ENCODE measurements at places on chromosomes 3 and 15.
A peak's percentile ranks its signal among the peaks of the same experiment; 100 is the strongest.

DNA sequence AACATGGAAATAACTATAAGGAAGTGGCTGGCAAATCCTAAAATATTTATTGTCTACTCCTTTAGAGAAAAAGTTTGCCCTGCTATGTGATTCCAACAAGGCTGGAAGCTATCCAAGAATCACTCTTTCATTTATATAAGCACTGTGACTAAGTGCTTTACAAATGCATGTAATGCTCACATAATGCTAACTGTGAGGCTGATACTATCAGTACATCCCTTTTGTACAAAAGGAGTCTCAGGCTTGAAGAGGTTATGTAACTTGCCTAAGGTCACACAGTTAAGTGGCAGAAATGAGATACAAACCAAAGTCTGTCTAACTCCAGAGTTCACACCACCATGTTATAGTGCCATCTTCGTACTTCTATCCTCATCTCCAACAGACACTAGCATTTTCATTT lies 17.0 kb downstream of the TOPBP1 start:
- DNase-seq = no peak

- DNase-seq = peak; percentile 34
Observed at GRCh38 chr3:172808969-172809546, 58.5 kb downstream of the ECT2 start.

- no peak for DNase-seq
Observed at GRCh38 chr3:168273036-168273435, 177.3 kb upstream of the GOLIM4 start.

- no peak for DNase-seq
Observed at GRCh38 chr3:114319453-114319852, 25.6 kb downstream of the TIGIT start.

DNA sequence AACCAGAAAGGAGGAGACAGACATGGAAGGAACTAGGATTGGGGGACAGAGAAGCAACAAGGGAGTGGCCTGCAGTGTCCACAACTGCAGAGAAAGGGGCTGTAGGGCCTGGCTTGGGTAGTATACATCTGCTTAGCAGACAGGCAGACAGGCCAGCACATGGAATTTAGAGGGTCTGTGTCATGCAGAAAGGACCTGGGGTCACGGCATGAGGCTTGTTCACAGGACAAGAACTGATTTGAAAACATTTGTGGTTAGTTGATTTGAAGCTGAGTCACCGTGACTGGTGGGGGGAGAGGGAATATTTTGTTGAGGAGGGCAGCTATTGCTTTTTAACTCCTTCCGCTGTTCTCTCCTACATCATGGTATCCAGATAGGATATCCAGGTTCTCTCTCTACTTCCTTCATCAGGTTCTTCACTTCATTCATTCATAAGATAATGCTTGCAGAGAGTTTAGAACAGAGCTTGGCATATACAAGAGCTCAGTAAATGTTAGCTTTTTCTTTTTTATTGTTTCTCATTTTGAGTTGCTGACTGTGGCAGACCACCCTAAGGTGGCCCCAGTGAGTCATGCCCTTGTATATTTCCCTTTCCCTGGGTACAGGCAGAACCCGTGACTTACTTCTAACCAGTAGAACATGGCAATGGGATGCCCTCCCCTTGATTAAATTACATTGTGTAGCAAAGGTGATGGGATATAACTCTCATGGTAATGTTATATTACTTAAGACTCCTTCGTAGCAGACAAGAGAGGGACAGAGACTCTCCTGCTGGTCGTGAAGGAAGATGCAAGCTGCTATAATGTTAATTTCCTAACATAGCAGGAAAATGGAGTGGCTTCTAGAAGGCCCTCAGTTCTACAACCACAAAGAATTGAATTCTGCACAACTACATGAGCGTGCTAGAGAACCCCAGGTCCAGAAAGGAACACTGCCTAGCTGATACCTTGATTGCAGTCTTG lies 95.0 kb upstream of the NMNAT3 start:
- DNase-seq = no peak

DNA sequence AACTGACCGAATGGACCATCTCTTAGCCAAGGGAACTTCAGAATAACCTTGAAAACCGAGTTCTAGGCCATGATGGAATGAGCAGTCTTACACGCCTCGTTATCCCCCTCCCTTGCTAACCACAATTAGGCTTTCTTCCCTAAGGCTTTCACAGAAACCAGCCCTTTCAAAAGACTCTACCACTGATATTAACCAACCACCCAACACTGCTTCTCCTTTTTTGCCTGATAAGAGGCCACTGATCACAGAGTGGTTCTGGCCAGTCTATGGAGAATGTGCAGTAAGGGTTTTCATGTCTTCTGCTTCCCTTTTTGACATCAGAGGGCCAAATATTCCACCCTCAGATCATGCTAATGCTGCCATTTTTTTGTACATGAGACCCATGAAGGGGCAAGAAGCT lies 59.3 kb downstream of the MCF2L2 start:
- no peak for DNase-seq

- DNase-seq = no peak
Observed at GRCh38 chr3:172201870-172202236, 162.5 kb downstream of the FNDC3B start.

- no peak for DNase-seq
Observed at GRCh38 chr15:67832897-67833709, 6.7 kb downstream of the RNU6-1 start.

DNA sequence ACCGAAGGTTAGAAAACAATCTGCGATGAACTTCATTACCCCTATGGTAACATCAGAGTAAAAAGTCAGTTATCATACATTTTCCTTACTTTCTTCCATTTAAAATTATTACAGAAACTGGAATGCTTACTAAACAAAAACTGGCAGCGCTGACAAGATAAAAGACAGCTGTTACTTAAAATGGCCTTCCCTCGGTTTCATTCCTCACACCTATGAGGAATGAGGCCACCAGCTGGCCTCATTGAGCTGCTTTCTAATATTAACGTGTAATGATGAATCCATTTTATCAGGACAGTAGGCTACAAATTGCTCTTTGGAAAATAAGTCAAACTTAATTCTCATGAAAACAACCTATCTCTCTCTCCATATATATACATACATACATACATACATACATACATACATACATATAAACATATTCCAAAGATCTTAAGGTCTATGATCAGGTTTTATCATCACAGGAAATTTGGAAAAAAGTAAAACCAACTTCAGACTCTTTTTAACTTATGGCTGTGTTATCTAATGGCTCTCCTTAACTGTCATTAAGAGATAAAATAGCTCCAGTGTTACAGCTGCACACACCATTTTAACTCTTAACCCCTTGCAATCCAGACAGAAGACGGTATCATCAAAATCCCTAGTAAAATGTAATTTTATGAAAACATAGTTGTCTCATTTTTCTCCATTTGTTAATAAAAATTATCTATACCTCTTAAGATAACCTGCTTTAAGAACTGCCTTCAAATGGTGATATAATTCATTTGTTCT lies 5.2 kb downstream of the CCNL1 start:
- DNase-seq = no peak

DNA sequence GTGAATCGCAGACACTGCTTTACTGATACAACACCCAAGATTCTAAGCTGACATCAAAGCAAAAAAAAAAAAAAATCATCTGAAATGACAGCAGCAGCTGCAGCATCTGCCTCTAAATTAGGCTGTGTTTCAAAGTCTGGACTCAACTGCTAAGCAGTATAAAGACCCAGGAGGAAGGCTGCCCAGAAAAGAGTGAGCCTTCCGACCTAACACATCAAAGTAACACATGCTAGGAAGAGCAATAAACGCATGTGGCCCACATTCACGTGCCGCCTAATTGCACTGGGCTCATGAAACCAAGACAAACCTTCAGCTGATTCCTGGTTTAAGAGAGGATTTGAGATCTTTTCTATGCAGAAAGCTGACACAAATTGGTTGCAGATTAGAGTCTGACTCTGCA lies 317.1 kb downstream of the ZIC4 start:
- no peak for DNase-seq

DNA sequence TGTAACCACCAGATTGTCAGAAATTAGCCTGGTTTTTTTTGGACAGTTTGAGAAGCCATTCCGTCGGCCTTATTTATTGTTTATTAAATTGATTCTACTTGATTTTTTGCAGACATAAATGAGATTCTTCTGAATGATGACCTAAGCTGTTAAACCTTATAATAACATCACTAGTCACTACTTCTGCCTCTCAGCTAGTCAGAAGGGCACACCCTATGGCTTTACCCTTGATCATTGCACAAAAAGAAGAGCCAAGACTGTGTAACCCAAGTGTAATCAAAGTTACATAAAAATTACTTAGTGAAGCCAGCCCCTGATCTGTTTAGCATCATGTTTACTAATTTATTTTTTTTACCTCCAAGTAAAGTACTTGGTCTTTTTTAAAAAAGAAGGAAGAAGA lies 64.3 kb downstream of the CHL1 start:
- DNase-seq = no peak

GRCh38 chr3:28406241-28406640 lies 57.6 kb upstream of the AZI2 start:
- DNase-seq = no peak

- no peak for DNase-seq
Observed at GRCh38 chr15:101637919-101638318, 14.3 kb downstream of the TM2D3 start.

- DNase-seq = no peak
Observed at GRCh38 chr3:150936693-150937092, 31.5 kb upstream of the MINDY4B start.

- DNase-seq = no peak
Observed at GRCh38 chr3:109137761-109138160, 1.2 kb downstream of the C3orf85 start.

GRCh38 chr15:72306211-72306785 lies 13.7 kb downstream of the CELF6 start:
- peak; percentile 81 for DNase-seq

GRCh38 chr3:71395470-71395869 lies 188.1 kb downstream of the FOXP1 start:
- DNase-seq = no peak

DNA sequence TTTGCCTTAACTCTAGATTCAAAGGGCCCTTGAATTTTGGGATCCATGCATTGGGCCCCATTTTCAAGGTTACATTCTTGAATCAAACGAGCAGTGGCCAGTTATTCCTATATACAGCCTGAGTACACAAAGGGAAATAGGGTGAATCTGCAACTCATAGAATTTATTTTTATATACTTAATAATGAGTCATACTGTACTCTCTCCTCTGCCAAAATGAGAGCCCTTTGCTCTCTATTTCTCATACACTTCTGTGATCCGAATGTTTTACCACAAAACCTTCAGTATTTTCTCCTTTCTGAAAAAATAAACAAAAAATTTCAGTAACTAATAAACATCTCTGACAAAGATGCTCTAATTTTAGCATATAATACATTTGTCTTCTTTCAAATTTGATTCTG lies 116.7 kb downstream of the SERPINI1 start:
- no peak for DNase-seq

DNA sequence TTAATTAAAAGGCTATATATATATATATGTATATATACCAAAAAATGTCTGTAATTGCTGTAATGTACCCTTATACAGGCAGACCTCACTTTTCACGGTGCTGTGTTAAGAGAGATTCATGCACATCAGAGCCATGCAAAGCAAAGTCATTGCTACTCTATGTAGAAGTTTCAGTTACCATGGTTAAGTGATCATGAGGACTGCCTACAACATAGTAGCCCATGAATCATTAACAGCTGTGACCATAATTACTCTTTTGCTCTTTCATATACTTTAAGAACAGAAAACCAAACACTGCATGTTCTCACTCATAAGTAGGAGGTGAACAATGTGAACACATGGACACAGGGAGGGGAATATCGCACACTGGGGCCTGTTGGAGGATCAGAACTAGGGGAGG lies 225.3 kb upstream of the EPHA3 start:
- no peak for DNase-seq

- no peak for DNase-seq
Observed at GRCh38 chr15:101428758-101429157, 60.7 kb downstream of the PCSK6 start.

- no peak for DNase-seq
Observed at GRCh38 chr15:61974118-61974517, 86.1 kb downstream of the VPS13C start.

Data from CD4-positive, alpha-beta T cell treated with Interleukin-10 for 1 hour (primary cell).